ENCODE measurements at places on chromosomes 5 and 9.

DNA sequence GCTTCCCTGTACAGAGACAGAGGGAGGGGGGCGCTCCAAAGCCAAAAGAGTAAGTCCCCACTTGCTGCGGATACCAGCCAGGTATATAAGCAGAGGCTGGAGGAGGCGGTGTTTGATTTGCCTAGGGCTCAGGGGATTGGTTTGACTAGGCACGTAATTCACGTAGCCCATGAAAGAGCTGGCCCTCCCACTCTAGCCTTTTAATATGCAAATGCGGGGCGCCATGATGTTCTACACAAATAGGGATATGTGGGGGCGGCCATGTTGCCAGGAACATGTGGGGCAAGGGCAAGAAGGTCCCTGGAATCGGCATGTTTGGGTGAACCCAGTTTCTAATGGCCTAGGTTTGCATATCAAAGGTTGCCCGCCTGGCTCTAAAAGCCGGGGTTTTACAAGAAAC lies 3.3 kb upstream of the PRLR start:
- DNase-seq = no peak
- no peaks in the 10 kb centered on the region for H3K27me3 ChIP-seq
- H3K4me3 ChIP-seq = no peak overlapping the region

- no peak overlapping the region for H3K4me3 ChIP-seq
- no peaks in the 10 kb centered on the region for H3K27me3 ChIP-seq
- no peaks in the 10 kb centered on the region for H3K4me1 ChIP-seq
Measured at GRCh38 chr5:81408496-81408895, 14.6 kb upstream of the ACOT12 start.

- H3K27me3 ChIP-seq = no peaks in the 10 kb centered on the region
- no peak overlapping the region for H3K4me3 ChIP-seq
- H3K27ac ChIP-seq = no peak overlapping the region
Measured at GRCh38 chr5:87390576-87391199, 22.0 kb downstream of the CCNH start.

DNA sequence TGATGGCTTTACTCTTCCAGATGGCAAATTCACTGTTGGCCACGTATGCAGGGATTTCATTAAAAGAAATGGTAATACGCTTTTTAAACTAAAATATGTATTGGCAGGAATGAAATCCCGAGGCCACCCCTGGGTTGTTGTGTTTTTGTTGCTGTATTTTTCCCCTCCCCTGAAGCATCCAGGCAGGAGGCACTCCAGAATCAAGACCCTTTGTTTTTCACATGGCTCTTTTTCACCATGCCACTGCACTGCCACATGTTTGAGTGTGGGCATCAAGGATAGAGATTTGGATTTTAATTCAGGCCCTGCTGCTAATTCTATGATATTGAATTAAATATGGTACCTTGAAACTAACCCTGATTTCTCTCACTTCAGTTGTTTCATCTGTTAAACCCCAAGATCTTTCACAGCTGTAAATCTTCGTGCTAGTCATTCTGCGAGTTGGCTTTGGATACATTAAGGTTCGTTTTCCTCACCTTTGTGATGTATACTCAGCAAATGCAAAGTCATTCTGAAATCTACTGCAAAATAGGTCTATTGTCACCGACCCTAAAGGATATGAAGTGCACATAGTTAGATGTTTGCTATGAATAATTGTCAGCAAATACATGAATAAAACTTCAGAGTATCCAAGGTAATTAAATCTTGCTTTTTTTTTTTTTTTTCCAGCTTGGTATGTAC lies 533.4 kb downstream of the PTPRD start:
- no peak overlapping the region for H3K4me3 ChIP-seq
- H3K27me3 ChIP-seq = no peaks in the 10 kb centered on the region
- no peaks in the 10 kb centered on the region for H3K36me3 ChIP-seq
- no peaks in the 10 kb centered on the region for H3K4me1 ChIP-seq
- DNase-seq = no peak

DNA sequence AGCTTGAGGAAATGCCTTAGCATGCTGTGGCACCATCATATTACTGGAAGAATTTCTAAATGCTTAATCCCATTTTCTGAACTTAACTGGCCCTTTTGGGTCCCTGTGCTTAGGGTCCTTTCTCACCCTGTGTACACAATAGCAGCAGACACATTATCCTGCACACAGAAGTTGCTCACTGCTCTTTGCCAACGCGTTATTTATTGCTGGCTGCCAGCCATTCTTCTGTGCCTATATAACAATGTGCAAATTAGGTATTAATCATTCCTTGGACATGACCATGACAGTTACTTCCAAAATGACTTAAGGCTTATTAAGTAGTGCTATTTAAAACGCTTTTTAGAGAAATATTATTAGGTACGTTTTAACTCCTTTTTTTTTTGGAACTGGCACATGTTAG lies 134.7 kb downstream of the FBN2 start:
- H3K27ac ChIP-seq = no peak overlapping the region
- no peak for DNase-seq
- no peaks in the 10 kb centered on the region for H3K4me1 ChIP-seq
- no peak overlapping the region for H3K4me3 ChIP-seq
- H3K36me3 ChIP-seq = no peaks in the 10 kb centered on the region

DNA sequence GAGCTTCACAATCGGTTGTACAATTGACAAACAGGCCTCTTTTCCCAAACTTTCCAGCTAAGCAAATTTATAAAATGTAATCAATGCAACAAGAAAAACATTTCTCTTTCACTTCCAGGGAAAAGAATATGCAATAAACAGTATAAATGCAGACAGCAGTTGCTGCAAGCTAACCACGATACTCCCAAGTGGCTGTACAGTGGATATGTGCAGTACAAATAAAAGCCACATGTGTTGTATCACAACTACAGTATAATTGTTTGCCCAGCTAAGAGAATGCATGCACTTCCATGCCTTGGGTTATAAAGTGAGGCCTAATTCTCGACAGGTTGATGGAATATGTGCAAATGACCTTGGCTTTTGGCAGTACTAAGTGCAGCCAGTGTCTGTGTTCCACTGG lies 16.7 kb upstream of the PDCL start:
- no peaks in the 10 kb centered on the region for H3K36me3 ChIP-seq
- H3K27me3 ChIP-seq = no peaks in the 10 kb centered on the region
- H3K4me3 ChIP-seq = no peak overlapping the region
- DNase-seq = no peak
- H3K27ac ChIP-seq = no peak overlapping the region
- no peaks in the 10 kb centered on the region for H3K4me1 ChIP-seq

DNA sequence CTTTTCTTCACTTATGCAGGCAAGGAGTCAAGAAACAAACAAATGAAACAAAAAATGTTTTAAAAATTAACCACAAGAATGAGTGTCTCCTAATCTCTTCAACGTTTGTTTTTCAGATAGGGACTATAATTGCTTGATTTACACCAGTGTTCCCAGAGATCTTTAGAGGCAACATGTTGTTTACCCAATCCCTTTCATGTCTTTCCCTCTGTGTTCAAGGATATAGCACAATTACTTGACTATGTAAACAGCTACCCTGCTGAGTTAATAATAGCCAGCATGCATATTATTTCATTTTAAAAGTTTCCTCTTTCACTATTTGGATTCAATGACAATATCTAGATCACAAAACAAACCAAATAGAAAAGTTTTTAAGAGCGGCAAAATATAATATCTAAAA lies 25.1 kb upstream of the SHISAL2B start:
- DNase-seq = no peak
- H3K27me3 ChIP-seq = no peaks in the 10 kb centered on the region
- no peaks in the 10 kb centered on the region for H3K36me3 ChIP-seq
- H3K27ac ChIP-seq = no peak overlapping the region
- no peaks in the 10 kb centered on the region for H3K4me1 ChIP-seq
- H3K4me3 ChIP-seq = no peak overlapping the region

DNA sequence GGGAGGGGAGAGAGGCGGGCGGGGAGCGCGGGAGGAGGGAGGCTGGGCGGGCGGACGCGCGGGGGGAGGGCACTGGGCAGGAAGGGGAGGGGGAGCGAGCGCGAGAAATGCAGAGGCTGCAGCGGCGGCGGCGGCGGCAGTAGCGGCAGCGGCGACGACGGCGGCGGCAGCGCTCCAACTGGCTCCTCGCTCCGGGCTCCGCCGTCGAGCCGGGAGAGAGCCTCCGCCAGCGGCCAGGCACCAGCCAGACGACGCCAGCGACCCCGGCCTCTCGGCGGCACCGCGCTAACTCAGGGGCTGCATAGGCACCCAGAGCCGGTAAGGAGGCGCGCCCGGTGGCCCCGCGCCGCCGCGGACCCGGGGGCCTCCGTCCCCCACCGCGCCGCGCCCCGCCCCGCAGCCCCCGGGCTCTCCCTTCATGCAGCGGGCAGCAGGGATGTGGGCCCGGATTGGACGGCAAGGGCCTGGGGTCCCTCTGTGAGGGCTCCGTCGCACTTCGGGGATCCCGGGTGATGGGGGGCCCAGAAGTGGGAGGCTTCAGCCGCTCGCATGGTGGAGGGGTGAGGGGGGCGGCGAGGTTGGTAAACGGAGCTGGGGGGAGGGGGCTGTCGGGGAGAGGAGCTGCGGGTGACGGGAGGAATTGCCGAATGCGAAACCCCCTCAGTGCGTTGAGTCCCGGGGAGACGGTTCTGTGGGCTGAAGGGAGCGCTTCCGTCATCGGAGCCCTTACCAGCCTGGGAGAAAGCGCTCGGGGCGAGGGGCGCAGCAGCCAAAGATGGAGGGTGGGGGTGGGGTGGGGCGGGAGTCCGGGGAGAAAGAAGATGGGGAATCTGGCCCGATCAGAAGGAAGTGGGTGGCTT lies at the start of gene BASP1:
BASP1 (plus strand) TSS at position 139 of the 860 bp plus-strand sequence. CDS start 57,586 bp downstream, outside the sequence.
- H3K4me3 ChIP-seq = peak within 1 kb of the TSS; percentile 60
- H3K27me3 ChIP-seq = no peaks in the 10 kb centered on the region
- H3K27ac ChIP-seq = peak within 1 kb of the TSS; percentile 73
- no peaks in the 10 kb centered on the region for H3K36me3 ChIP-seq

GRCh38 chr5:76050134-76050533 lies 33.0 kb upstream of the SV2C start:
- no peak for DNase-seq
- H3K36me3 ChIP-seq = no peaks in the 10 kb centered on the region
- no peaks in the 10 kb centered on the region for H3K4me1 ChIP-seq
- H3K4me3 ChIP-seq = no peak overlapping the region
- no peak overlapping the region for H3K27ac ChIP-seq
- no peaks in the 10 kb centered on the region for H3K27me3 ChIP-seq

DNA sequence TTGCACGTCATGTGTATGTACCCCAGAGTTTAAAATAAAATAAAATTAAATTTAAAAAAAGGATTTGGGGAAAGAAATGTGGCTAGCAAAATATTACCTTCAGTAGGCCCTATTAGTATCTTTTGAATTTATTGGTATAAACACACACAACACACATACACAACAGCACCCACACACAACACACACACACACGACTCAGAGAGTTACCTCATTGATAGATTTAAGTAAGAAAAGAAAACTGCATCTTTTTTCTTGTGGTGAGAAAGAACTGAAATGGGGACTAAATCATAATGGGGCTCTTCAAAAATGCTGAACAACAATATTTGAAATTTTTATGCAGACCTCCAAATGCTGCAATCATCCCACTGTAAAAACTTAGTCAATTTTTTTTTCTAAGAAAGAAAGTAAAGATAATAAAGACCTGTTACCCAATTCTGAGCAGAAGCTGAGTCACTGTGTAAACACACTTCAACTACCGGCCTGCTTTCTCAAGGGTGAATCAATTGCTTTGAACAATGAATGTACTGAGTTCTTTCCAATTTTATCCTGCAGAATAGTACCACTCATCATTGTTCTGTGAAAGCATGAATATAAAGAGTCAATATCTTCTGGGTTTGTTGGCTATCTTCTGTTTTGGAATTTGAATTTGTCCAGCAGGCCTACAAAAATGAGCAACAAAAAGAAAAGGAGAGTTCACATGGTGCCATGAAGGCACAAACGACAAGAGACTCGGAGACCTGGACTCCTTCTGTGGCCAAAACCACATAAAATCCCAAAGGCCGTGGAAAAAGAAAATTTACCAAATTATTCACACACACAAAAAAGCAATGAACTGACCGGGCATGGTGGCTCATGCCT lies 57.9 kb upstream of the CCNG1 start:
- H3K36me3 ChIP-seq = no peaks in the 10 kb centered on the region
- H3K4me1 ChIP-seq = no peaks in the 10 kb centered on the region
- no peak for DNase-seq
- no peak overlapping the region for H3K4me3 ChIP-seq
- H3K27me3 ChIP-seq = no peaks in the 10 kb centered on the region

Measured in uterus (tissue), 4 donors.